ENCODE measurements at places on chromosomes 2 and 18.

DNA sequence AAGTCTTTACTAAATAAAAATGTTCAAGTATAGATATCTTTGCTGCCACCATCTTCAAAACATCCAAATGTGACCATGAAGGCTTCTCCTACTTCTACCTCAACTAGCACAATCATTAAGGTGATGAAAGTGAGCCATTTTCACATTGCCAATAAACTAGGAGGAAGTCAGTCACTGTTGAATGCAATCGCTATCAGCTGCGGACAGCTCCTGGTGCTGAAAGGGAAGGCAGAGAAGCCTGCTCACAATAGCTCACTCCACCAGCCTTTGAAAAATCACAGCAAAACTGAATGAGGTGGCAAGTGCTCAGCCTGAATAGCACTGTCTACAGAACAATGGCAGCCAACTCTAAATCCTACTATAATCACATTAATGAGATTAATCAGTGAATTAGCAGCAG lies 2.2 kb downstream of the MYT1L start:
- no peak for DNase-seq

DNA sequence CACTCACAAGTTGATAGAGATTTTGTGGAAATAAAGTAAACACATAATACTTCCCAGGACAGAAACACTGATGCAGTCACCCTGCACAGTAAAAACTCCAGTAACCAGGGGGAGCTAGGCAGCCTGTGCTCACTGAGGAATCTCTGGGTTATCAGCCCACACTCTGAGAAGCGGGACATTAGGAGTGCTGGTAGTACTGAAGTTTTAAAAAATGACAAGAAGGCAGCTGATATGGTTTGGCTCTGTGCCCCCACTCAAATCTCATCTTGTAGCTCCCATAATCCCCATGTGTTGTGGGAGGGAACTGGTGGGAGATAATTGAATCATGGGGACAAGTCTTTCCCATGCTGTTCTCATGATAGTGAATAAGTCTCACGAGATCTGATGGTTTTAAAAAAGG lies 31.4 kb downstream of the KCTD1 start:
- no peak for DNase-seq

GRCh38 chr18:25842665-25843064 lies 247.7 kb downstream of the SS18 start:
- no peak for DNase-seq

GRCh38 chr2:37865640-37866039 lies 59.4 kb upstream of the RMDN2 start:
- no peak for DNase-seq

DNA sequence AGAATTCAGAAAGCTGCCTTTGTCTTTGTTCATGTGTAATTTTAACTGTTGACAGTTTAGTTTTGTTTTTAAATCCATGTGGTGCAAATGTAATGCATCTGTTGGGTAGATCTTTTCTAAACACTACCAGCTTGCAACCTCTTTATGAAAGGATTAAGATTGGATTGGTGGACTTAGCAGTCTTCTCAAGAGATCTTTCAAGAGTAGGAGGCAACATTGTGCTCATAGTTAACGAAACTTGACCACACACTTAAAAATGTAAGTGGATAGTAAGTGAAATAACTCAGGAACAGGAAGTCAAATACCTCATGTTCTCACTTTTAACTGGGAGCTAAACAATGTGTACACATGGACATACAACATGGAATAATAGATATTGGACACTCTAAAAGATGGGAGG lies 579.0 kb downstream of the RIT2 start:
- DNase-seq = no peak

- DNase-seq = no peak
Measured at GRCh38 chr2:158543957-158544356, 87.2 kb downstream of the PKP4 start.

DNA sequence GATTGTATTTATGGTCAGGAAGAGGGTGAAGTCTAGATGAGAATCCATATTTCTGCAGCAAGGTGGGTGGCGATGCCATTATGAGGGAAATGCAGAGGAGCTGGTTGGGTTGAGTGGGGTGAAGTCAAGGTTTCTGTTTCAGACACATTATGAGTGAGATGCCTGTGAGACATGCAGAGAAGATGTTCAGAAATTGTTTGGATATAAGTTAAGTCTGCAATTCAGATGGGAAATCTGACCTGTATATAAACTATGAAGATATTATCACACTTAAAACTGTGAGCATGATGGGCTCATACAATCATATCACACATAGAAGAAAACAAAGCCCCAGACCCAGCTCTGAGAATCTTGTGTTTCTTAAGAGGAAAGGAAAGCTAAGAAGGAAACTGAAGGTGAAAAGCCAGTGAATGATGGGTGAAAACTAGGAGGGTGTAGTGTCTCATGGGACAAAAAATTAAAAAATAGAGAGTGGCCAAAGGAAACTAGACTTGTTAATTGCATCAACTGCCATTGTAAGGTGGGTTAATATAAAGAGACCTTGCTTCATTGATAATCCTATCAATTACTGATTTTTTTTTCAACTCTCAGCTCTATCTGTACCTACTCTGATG lies 14.2 kb downstream of the GALNT5 start:
- DNase-seq = no peak

- no peak for DNase-seq
Measured at GRCh38 chr2:168526641-168527040, 70.6 kb downstream of the CERS6 start.

DNA sequence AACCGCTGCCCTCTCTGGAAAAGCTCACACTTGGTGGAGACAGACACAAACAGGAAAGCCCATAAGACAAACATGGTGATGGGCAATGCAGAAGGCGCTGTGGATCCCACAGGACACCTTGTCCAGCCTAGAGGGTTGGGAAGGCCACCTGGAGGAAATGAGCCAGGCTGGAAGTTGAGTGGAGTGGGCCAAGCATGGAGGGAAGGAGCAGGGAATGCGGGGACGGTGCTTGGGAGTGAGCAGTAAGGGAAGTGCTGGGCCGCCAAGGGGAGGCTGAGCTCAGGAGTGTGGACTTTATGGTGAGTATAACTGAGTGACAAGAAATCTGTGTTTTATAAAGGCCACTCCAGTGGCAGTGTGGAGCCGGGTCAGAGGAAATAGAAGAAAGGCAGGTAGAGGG lies 2.8 kb upstream of the GRHL1 start:
- no peak for DNase-seq

GRCh38 chr2:240628808-240629618 lies 3.7 kb downstream of the GPR35 start:
- DNase-seq = no peak

DNA sequence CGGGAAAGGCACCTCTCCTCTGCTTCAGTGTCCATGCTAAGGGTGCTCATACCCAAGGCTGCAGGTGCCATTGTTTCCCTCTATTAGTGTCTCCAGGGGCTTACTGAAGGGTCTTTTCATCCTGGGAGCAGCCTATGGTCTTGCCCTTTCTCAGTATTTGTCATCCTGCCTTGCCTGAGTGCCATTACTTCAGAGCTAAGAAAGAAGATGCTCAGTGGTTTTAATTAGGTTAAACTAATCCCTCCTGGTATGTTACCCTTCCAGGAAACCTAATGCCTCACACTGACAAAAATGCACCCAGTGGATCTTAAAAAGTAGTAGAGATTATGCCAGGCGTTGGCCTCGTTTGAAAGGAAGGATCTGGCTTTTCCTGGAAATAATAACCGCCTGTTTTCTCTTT lies 151.4 kb downstream of the LRRTM1 start:
- no peak for DNase-seq

- no peak for DNase-seq
Measured at GRCh38 chr2:143936848-143937722, 582.8 kb downstream of the ZEB2 start.

DNA sequence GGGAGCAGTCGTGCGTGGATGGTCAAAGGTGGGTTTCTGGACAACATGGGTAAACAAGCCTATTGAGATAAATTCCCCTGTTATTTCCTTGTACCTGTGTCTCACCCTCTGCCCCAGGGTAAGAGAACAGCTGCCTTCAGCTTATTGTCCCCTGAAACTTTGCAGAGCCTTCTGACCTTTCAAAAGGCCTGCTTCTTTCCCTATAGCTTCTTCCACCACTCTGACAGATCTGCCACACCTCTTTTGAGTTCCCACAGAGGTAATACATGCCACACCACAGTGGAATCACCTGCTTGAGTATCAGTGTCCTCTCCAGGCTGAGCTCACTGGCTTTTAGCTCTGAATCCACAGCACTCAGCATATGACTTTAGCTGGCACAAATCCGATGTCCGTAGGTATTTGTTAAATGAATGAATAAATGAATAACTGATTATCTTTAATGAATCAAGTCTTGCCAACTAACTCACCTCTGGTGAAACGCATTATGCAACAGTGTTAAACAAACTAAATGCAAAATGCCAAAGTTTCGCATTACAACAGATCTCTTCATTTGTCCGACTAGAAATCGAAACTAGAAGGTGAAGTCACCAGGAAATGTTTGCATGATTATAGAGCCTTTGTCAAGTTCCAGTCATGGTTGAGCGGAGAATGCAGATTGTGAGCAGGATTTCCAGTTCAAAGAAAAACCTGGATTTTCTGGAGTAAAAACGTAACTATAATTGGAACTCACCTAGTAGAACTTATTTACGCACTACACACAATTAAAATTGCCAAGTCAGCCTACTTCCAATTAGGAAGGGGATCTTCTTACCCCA lies 16.4 kb downstream of the DYNAP start:
- DNase-seq = no peak

DNA sequence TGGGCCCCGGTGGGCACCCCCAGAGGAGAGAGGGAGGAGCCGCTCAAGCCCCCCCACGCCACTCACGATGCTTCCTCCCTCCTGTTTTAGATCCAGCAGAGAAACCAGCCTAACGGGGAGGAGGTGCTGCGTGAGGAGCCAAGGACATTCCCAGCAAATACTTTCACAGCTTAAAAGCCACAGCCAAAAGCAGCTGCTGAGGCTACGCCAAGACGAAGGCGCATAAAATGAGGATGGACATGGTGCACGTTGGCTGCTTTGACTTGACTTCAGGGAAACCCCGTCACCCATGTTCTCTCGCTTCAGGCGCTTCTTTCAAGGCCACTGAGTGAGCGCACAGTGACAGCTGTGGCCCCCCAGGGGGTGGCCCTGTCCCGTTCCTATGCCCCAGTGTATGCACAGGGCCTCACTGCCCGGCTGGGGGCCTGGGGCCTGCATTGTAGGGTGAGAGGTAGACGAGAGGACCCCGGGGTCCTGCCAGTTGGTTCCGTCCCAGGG lies 72.1 kb upstream of the PXDN start:
- DNase-seq = no peak

DNA sequence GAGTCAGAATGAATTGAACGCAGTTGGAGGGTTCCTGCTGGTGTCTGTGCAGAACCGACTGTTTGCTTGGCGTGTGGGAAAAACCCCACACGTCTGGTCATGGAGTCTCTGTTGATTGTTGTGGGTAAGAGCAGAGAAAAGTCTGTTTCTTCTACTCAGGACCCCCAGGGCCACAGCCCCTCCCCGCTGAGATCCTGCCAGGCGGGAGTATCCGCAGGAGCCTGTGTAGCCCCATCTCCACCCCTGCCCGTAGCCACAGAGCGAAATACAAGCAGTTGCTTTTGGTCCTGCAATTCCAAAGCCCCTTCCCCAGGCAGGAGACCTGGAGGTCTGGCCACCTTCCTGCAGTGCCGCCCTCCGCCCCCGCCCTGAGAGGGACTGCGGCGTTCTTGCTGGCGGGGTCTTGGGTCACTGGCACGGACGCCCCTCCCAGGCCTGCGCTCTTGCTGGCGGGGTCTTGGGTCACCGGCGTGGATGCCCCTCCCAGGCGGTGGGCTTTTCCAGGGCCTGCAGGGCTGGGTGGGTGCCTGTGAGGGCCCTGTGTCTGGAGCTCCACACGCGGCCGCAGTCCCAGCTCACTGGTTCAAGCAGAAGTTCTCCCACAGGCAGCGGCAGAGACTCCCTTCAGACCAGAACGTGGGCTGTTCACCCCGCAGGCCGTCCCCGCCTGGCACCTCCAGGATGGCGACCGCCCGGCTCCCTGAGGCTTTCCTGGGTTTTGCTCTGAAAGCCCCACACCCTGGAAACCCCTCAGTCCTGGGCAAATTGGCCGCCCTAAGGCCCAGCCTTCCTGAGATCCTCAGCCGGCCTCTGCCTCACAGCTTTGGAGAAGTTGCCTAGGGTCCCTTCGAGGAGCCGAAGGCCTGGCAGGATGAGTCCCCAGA lies 76.0 kb upstream of the CTDP1 start:
- no peak for DNase-seq

GRCh38 chr18:54764786-54765185 lies 63.5 kb upstream of the RAB27B start:
- no peak for DNase-seq

GRCh38 chr2:162114271-162114670 lies 37.8 kb downstream of the GCG start:
- DNase-seq = no peak

- DNase-seq = no peak
Measured at GRCh38 chr2:167697194-167697593, 550.2 kb downstream of the STK39 start.

- no peak for DNase-seq
Measured at GRCh38 chr18:49757513-49758262, 55.6 kb downstream of the ACAA2 start.

- DNase-seq = no peak
Measured at GRCh38 chr2:31442376-31442775, 27.8 kb upstream of the XDH start.

GRCh38 chr2:57728691-57729090 lies 317.9 kb upstream of the VRK2 start:
- no peak for DNase-seq

DNA sequence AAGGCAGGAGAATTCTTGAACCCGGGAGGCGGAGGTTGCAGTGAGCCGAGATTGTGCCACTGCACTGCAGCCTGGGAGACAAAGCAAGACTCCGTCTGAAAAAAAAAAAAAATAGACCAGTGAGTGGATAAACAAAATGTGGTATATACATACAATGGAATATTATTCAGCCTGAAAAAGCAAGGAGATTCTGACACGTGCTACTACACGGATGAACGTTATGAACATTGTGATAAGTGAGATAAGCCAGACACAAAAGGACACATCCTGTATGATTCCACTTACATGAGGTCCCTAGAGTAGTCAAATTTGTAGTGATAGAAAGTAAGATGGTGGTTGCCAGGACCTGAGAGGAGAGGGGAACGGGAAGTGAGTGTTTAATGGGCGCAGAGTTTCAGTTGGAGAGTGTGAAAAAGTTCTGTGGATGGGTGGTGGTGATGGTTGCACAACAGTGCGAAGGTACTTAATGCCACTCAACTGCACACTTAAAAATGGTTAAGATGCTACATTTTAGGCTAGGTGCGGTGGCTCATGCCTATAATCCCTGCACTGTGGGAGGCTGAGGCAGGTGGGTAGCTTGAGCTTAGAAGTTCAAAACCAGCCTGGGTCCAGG lies 38.3 kb downstream of the NIFK start:
- DNase-seq = no peak

DNA sequence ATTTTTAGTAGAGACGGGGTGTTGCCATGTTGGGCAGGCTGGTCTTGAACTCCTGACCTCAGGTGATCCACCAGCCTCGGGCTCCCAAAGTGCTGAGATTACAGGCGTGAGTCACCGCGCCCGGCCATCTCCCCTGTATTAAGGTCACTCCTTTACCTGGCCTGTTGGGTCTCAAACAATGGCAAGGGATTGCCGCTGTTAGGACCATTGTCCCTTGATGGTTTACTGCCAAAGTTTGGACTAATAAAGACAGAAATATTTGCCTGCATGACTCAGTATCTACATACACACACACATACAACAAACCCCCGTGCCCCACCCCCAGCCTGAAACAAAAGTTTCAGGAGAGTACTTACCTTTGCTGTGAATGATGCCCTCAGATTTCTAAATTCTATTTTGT lies 16.5 kb downstream of the PARD3B start:
- no peak for DNase-seq

Measured in natural killer cell (primary cell).